Activated T-helper 1 cell treated with Interleukin-2 at 50 U/mL for 16 hours (primary cell): ENCODE measurements at places on chromosomes 1 and 21.

GRCh38 chr1:4650981-4651380 is 3.4 kb upstream of the AJAP1 start:
- DNase-seq = no peak

GRCh38 chr1:40224040-40224439 is 23.7 kb upstream of the TMCO2 start:
- no peak for DNase-seq

DNA sequence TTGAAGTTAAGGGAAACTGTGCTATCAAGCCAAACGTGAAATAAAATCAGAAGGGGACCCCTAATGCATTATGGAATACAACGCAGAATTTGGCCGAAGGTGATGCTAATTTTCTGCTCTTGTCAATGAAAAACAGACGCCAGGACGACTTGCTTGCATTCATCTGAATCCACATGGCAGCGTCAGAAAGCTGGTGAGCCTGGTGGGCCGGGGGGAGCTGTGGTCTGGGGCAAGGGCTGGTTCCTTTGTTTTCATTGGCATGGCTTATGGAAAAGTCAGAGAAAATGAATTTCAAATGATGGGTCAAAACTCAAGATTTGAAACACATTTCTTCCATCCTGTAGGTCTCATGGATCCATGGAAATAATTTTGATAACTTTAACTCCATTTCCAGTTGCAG is 86.4 kb upstream of the RUNX1 start:
- no peak for DNase-seq

- DNase-seq = no peak
Observed at GRCh38 chr1:219330669-219331068, 157.0 kb downstream of the LYPLAL1 start.

- no peak for DNase-seq
Observed at GRCh38 chr1:183697814-183698590, 44.9 kb upstream of the APOBEC4 start.

GRCh38 chr1:16324456-16324890 is 27.8 kb downstream of the FBXO42 start:
- no peak for DNase-seq

DNA sequence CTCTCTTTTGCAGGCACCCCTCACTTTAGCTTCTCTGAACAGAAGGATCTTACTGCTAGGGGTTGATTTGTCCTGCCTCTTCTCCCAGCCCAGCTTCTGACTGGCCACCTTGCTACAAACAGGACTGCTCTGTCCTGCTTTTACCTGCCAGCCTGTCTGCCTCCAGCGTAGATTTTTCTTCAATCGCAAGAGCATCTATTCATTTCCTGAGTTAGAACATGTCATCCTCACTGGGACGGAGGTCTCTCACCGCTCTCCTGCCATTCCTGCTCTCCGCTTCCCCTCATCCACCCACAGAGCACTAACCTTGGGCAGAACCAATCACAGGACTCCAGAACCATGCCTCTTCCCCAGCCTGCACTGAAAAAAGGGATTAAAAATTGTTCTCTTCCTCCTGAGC is 3.5 kb upstream of the ATP1B1 start:
- DNase-seq = no peak

DNA sequence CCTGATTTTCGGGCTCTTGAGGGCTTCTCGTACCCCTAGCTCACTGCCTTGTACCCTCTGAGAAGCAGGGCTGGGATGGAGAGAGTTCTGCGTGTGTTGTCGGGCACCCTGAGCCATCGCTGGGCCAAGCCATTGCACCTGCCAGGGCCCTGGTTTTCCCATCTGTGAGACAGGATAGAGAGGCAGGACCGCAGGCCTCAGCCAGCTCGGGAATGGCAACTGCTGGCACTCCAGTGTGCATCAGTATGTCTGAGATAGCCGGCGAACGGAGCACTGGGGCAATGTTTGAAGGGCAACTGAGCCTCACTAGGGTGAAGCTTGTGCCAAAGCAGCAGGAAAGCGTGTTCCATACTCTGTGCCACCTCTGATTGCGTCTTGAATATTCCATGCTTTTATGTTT is 66.9 kb downstream of the TENT5C start:
- DNase-seq = no peak

GRCh38 chr1:182338806-182339370 is 52.7 kb downstream of the GLUL start:
- no peak for DNase-seq

DNA sequence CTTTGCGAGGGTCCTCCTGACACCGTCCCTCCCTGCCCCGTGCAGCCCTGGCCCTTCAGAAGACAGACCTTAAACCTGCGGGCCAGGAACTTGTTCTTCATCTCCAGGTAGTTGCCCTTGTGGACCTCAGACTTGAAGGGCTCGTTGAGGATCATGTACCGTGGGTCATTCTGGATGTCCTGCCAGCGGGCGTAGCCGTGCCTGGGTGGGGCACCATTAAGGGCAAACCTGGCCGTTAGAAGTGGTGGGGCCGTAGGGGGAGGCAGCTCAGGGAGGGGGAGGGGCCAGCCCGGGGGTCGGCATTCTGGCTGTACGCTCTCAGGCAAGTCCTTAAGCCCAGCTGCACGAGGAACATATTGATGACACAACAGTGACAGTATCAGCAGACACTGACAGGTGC is 64.6 kb downstream of the KCNAB2 start:
- DNase-seq = no peak

DNA sequence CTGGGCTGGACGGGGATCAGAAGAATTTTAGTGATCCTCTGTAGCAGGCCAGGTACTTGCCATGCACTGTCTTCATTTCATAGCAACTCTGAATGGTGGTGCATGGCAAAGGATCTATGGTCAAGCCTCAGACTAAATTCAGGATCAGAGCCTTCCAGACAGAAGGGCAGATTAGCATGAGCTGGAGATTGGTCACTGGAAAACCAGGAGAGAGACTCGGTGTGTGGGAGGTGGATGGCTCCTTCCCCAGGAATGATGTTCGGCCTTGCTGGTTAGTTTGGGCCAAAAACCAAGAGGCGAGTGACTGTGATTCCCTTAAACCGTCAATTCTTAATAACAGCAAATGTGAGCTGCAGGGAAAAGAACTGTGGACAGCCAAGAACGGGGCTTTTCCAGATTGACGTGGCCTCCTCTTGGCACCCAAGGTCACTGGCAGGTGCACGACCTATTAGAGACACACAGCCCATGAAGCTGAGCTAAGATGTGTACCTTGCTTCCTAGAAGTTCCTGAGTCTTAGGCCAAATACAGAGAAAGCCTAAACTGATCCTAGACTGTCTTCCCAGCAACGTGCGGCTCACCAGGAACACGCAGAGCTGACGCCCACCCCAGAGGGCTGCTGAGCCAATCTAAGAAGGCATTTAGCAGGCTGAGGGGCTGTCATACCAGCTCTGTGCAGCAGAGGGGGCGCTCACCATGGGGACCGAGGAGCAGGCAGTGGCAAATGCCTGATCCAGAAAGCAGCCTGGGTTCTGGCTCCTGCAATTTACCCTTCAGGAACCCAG is 18.5 kb downstream of the ALDH4A1 start:
- DNase-seq = peak; percentile 40

DNA sequence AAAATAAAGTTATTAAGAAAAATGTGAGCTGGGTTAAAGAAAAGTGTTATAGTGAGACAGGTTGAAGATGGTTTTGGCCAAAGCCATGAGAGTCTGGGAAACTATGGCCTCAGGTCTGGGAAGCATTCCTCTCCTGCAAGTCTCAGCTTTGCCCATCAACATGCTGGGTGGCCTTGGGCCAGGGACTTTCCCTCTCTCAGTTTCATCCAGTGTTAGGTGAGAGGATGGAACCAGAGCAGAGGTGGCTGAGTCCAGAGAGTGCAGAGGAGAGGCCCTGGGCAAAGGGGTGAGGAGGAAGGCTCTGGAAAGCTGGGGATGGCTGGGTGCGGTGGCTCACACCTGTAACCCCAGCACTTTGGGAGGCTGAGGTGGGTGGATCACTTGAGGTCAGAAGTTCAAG is 10.5 kb downstream of the PADI2 start:
- DNase-seq = no peak

GRCh38 chr1:64686828-64687724 is 57.8 kb upstream of the RAVER2 start:
- DNase-seq = no peak

- no peak for DNase-seq
Observed at GRCh38 chr1:50488356-50488755, 65.1 kb upstream of the DMRTA2 start.

DNA sequence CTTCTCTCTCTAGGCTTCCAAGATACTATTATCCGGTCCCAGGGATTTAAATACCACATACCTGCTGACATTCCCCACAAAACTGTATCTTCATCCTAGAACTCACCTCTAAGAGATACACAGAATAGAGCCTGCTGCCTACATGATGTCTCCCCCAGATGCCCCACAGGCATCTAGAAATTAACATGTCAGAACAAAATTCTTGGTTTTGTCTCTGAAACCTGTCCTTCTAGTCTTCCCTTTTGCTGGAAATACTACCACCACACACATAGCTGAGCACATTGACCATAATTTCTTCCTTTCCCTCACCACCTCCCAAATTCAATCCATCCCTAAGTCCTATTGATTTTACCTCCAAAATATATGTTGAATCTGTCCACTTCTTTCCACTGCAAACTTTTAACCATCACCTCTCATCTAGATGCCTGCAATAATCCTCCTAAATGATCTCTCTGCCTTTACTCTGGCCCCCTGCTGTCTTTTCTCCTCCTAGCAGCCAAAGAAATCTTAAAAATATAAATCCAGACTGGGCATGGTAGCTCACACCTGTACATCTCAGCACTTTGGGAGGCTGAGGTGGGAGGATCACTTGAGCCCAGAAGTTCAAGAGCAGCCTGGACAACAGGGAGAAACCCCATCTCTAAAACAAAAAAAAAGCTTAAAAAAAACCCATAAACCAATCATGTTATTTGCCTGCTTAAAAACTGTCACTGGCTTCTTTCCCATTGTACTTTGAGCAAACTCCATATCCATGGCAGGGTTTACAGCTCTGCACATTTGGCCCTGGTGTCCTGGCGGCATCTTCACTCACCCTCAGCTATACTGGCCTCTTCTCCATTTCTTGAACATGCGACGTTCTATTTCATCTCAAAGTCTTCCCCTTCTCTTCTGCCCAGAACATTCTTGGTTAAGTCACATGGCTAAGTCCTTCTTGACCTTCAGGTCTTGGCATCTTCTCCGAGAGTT is 6.2 kb upstream of the FAM76A start:
- no peak for DNase-seq

GRCh38 chr1:219085082-219085481 is 88.6 kb upstream of the LYPLAL1 start:
- no peak for DNase-seq

GRCh38 chr1:44592208-44593145 is 81.8 kb downstream of the TMEM53 start:
- DNase-seq = no peak

GRCh38 chr1:107829036-107829770 is 135.8 kb downstream of the VAV3 start:
- DNase-seq = no peak

GRCh38 chr1:154663471-154664060 is 55.6 kb upstream of the ADAR start:
- DNase-seq = no peak

DNA sequence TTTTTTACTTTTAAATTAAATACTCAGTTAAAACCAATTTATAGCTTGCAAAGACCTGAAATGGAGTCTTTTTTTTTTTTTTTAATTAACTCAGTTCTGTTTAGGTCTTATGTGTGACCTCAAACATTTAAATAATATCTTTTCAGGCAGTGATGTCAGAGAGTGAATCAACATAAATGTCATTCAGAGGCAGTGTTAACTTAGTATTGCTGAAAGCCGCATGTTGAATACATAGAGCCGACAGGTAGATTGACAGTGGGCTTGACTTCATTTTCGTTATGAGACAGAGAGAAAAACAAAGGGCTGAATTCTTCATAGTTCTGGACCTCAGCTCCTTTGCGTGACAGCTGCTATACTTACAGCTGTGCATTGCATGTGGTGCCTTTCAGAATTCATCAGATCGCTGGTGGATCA is 51.5 kb downstream of the PRDM2 start:
- no peak for DNase-seq

GRCh38 chr1:187203257-187203656 is 374.5 kb downstream of the PLA2G4A start:
- DNase-seq = no peak
